Lower lobe of right lung (tissue), 2 donors: ENCODE measurements at places on chromosomes 5 and 9. TPM values are rescaled to one million over a fixed set of nuclear protein-coding genes. Genes with fewer than 3 reads are reported as not detected.

The NUTM2F gene
- total RNA-seq: not detected

- no peak overlapping the region for H3K4me3 ChIP-seq
- H3K27me3 ChIP-seq: peaks cover 17% of the 10 kb centered on the region
- no peak overlapping the region for H3K27ac ChIP-seq
These were observed 47.7 kb downstream of the CFAP77 start for GRCh38 chr9:132457504-132458236.

The TNC gene
- total RNA-seq: 18.5 TPM

- no peak overlapping the region for H3K27ac ChIP-seq
- no peaks in the 10 kb centered on the region for H3K36me3 ChIP-seq
- DNase-seq: no peak
These were observed 246.1 kb upstream of the ANKH start for GRCh38 chr5:15117688-15118087.

- no peak for DNase-seq
- H3K4me1 ChIP-seq: no peaks in the 10 kb centered on the region
- H3K27ac ChIP-seq: no peak overlapping the region
These were observed 275.2 kb downstream of the CWC27 start for GRCh38 chr5:65043843-65044359.

The UBE2QL1 gene
- total RNA-seq: not detected

DNA sequence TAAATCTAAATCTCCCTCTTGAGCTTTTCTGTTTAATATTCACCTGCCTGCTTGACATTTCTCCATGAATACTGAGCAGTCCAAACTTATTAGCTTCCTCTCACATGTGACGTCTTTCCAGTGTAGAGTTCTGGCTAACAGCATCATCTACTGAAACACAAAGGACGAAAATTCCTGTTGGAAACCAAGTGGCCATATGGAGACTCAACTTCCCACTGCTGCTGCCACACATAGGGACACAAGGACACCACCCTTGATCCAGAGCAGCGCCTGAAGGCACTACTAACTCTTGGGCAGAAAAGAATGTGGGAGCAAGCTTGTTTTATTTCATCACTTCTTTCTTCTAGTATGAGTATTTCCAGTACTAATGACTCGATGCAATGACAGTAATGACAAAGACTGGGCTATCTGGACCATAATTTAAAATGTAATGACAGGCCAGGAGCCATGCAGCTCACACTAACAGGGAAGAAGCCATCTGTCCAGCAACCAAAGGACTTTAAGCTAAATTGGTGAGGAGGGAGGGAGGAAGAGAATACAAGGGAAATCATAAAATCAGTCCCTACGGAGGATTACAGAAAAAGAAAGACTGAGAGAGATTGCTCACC lies 19.2 kb downstream of the RNF130 start:
- no peak overlapping the region for H3K27ac ChIP-seq
- H3K4me3 ChIP-seq: no peak overlapping the region
- H3K36me3 ChIP-seq: no peaks in the 10 kb centered on the region
- peaks cover 25% of the 10 kb centered on the region for H3K4me1 ChIP-seq

GRCh38 chr5:109611505-109611904 lies 78.2 kb upstream of the MAN2A1 start:
- H3K4me3 ChIP-seq: no peak overlapping the region
- H3K36me3 ChIP-seq: no peaks in the 10 kb centered on the region
- DNase-seq: no peak
- H3K4me1 ChIP-seq: no peaks in the 10 kb centered on the region
- no peak overlapping the region for H3K27ac ChIP-seq

- DNase-seq: no peak
- no peaks in the 10 kb centered on the region for H3K27me3 ChIP-seq
- H3K27ac ChIP-seq: no peak overlapping the region
- peaks cover 21% of the 10 kb centered on the region for H3K4me1 ChIP-seq
- no peak overlapping the region for H3K4me3 ChIP-seq
These were observed 41.6 kb upstream of the CD180 start for GRCh38 chr5:67238191-67238590.

GRCh38 chr5:161676103-161676502 lies 9.4 kb upstream of the GABRA6 start:
- no peak overlapping the region for H3K27ac ChIP-seq
- H3K27me3 ChIP-seq: no peaks in the 10 kb centered on the region
- H3K4me1 ChIP-seq: no peaks in the 10 kb centered on the region
- H3K36me3 ChIP-seq: no peaks in the 10 kb centered on the region

- no peak for DNase-seq
- no peaks in the 10 kb centered on the region for H3K27me3 ChIP-seq
- no peak overlapping the region for H3K4me3 ChIP-seq
- H3K4me1 ChIP-seq: no peaks in the 10 kb centered on the region
These were observed 21.0 kb downstream of the TSC1 start for GRCh38 chr9:132923346-132923902.

DNA sequence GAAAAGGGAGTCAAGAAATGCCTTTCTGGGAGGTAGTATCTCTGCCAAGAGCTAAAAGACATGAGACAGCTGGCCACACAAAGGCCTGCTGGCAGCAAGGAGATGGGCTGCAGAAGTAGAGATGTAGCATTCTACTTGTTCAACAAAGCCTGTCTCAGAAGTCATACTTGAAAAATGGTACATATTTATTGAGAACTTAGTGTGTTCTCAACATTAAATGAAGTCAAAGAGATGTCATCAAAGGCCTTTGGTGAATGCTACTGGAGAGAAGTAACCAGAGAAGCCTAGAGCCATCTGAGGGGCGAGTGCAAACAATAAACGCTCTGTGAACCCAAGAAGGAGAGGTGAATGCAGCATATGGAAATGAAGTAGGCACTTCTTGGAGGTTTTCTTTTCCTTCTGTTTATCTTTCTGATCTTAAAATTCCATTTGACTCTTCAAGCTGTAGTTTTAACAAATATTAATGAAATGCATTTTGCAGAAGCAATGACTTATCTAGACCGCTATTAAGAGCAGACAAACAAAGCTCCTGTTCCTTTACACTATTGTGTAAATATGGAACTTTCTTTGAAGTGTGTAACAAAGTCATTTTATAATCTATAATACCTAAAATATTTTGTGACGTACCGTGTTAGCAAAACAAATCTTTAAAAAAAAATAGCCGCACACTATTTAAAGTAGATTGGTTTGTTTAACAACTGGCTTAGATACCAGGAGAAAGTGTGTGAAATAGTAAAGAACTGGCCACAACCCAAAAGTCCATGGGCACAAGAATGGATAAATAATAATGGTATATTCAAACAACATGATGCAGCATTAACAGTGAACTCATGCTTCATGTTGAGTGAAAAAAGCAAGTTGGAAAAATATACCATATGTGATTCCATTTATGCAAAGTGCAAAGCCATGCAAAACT lies 70.2 kb downstream of the ZNF608 start:
- H3K27ac ChIP-seq: no peak overlapping the region
- no peaks in the 10 kb centered on the region for H3K36me3 ChIP-seq
- DNase-seq: no peak
- no peak overlapping the region for H3K4me3 ChIP-seq
- H3K4me1 ChIP-seq: peaks cover 60% of the 10 kb centered on the region
